H9 (cell line): ENCODE measurements at places on chromosomes 3 and 15.

- no peaks in the 10 kb centered on the region for H3K27me3 ChIP-seq
- H3K4me1 ChIP-seq: peaks cover 31% of the 10 kb centered on the region
- peaks cover 3% of the 10 kb centered on the region; the same call in 2 of the 3 replicates for H3K36me3 ChIP-seq
- H3K4me3 ChIP-seq: no peak overlapping the region
- DNase-seq: no peak
Observed at GRCh38 chr15:40448354-40448753, 7.6 kb downstream of the BAHD1 start.

- H3K36me3 ChIP-seq: no peaks in the 10 kb centered on the region
- H3K27ac ChIP-seq: no peak overlapping the region
- DNase-seq: no peak
- H3K27me3 ChIP-seq: no peaks in the 10 kb centered on the region; the same call in 1 of the 2 replicates
- H3K4me1 ChIP-seq: peaks cover 52% of the 10 kb centered on the region
- no peak overlapping the region for H3K4me3 ChIP-seq
Observed at GRCh38 chr3:57132674-57133073, 32.5 kb downstream of the IL17RD start.

DNA sequence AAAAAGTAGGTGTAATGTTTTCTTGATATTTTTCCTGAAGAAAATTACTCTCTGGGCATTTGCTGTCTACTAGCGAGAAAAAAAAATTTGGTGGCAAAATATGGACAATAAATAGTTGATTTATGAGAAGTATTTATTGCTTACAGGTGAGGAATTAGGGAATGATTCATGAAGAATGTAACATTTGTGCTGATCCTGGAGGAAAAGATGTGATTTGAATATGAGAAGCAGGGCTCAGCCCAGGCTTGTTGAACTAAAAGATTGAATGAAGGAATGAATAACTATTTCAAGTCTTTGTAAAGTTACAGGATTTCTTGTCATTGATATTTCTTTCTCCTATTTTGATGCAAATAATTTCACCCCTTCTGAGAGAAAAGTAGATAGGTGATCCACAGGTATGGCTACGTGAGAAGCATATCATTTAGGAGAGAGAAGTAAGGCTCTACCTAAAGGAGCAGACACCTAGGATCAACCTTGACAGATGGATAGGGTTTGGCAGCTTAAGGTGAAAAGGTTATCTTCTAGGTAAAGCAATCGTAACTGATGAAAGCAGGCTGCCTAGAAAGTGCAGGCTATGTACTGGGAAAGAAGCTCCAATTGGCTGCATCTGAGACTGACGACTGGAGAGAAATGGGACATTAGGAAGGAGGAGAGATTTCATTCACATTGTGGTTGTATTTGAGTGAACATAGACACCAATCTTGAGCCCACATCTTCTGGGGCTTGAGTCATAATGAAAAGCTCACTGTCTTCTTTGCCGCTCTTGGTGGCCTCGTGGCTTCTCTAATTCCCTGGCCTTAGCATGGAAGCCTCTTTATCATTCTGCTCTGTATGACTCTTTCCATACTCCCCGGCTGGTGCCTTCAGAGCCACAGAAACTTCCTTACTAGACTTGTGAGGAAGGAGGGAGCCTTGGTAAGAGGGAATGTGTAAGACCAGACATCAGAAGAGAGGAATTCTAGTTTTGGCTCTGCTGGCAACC lies 106.5 kb downstream of the P3H2 start:
- H3K4me3 ChIP-seq: peak overlapping the region; percentile 13; the same call in 1 of the 3 replicates
- DNase-seq: no peak
- no peaks in the 10 kb centered on the region; the same call in 2 of the 3 replicates for H3K36me3 ChIP-seq

- H3K4me1 ChIP-seq: no peaks in the 10 kb centered on the region
- H3K36me3 ChIP-seq: no peaks in the 10 kb centered on the region; the same call in 2 of the 3 replicates
- H3K27me3 ChIP-seq: no peaks in the 10 kb centered on the region
- no peak for DNase-seq
- no peak overlapping the region for H3K27ac ChIP-seq
Observed at GRCh38 chr3:5292512-5292911, 105.0 kb downstream of the EDEM1 start.

DNA sequence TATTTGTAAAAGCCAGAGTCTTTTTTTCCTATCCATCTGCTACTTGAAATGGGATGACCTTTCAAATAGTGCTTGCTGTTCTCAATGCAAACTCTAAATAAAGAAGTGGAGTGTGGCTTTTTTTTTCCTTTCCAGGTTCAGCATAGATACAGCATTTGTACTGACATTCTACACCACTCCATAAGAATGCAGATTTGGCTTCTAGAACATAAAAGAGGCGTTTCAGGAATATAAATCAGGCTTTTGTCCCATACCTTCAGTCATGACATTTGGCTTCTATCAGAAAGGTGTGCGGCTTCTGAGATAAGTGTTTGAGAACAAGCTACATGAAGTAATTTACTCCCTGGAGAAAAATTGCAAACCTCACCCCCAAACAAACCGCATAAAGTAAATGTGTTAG lies 553.1 kb downstream of the FHIT start:
- H3K4me3 ChIP-seq: no peak overlapping the region
- H3K27ac ChIP-seq: no peak overlapping the region
- DNase-seq: no peak
- no peaks in the 10 kb centered on the region for H3K27me3 ChIP-seq
- no peaks in the 10 kb centered on the region; the same call in 1 of the 2 replicates for H3K4me1 ChIP-seq
- H3K36me3 ChIP-seq: peaks cover 3% of the 10 kb centered on the region

- H3K36me3 ChIP-seq: no peaks in the 10 kb centered on the region; the same call in 2 of the 3 replicates
- DNase-seq: no peak
- H3K27me3 ChIP-seq: no peaks in the 10 kb centered on the region
- no peaks in the 10 kb centered on the region for H3K4me1 ChIP-seq
Observed at GRCh38 chr15:63030101-63030551, 12.4 kb upstream of the TPM1 start.

GRCh38 chr3:101836652-101837598 lies 12.4 kb upstream of the NFKBIZ start:
- H3K27me3 ChIP-seq: no peaks in the 10 kb centered on the region
- H3K36me3 ChIP-seq: no peaks in the 10 kb centered on the region

DNA sequence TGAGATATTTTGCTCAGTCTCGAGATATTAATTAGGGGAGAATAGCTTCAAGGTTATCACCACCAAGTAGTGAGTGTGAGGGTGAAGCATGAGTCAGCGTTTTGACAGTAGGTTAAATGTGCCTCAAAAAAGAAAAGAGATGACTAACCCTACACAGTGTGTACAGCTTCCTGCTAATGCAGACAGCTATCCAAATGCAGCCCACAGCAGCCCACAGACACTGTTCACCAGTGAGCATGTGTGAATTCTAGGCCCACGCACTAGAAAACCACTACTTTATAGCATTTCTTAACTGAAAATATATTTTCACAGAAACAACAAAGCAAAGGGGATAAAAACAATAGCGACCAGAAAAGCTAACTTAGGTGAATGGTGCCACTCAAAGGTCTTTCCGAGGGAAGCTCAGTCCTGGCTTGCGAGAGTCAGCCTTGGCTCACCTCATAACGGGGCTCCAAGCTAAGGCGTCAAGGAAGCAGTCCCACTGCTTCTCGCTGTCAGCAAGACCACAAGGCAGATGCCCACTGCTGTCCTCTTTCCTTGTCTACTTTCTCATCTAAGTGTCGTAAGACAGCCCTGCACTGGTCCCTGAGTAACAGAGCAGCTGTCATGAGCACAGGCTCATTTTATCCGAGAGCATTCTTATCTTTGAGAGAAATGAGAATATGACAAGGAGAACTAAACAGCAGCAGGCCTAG lies 47.6 kb downstream of the TXNRD3 start:
- H3K4me3 ChIP-seq: no peak overlapping the region
- no peaks in the 10 kb centered on the region for H3K4me1 ChIP-seq
- DNase-seq: no peak
- H3K27ac ChIP-seq: no peak overlapping the region
- no peaks in the 10 kb centered on the region for H3K27me3 ChIP-seq

DNA sequence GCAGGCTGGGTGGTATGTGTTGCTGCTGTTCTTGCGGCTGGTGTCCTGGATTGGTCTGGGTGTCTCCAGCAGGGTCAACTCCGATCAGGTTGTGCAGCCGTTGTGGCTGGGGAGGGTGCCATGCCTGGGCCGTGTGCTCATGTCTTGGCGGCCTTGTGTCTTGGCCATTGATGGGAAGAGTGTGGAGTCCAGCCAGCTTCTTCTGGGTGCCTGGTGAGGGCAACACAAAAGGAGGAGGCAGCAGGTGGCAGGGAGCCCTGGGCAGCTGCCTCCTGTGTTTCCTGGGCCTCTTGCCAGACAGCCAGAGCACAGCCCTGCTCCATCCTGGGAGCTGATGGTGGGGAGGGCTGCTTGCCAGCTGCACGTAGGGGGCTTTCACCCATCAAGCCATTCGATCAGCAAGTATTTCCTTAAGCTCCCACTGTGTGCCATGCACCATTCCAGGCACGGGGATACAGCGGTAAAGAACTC lies 4.3 kb downstream of the CHAC1 start:
- H3K27me3 ChIP-seq: no peaks in the 10 kb centered on the region
- peaks cover 3% of the 10 kb centered on the region; the same call in 1 of the 2 replicates for H3K4me1 ChIP-seq

GRCh38 chr15:29678504-29679034 lies 143.7 kb downstream of the TJP1 start:
- no peak for DNase-seq
- no peak overlapping the region for H3K4me3 ChIP-seq

GRCh38 chr15:55513152-55513551 lies 5.1 kb upstream of the DNAAF4 start:
- H3K27me3 ChIP-seq: no peaks in the 10 kb centered on the region
- DNase-seq: no peak
- no peak overlapping the region for H3K4me3 ChIP-seq
- no peak overlapping the region for H3K27ac ChIP-seq
- no peaks in the 10 kb centered on the region; the same call in 1 of the 2 replicates for H3K4me1 ChIP-seq

DNA sequence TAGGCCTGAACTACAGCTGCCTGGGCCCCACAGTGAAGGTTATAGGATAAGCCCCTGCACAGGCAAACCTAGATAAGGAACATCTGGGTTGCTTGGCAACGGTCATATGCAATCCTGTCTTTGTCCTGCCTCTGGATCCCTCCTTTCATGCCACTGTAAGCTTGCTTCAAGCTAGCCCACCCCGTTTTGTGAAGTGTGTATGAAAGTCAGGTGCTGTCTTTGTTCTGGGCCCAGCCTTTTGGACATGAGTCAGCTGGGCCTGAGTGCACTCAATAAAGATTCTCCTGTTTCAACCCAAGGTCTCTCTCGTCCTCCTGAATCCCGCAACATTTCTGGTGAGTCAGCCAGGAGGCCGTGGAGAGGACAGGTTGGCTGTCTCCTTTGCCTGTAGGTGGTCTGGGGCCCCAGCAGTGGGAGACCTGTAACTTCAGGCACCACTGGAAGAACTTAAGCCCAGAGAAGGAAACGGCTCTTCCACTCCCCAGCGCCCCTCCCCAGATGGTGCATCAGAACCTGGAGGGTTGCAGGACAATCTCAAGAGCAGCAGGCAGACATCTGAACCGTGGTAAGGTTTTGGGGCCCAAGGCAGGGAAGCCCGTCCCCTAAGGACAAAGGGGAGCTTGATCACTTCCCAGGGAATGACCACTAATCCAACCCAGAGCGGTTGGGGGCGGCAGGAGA lies 8.3 kb upstream of the SLC9C1 start:
- H3K27ac ChIP-seq: peak overlapping the region; percentile 52
- no peaks in the 10 kb centered on the region for H3K27me3 ChIP-seq
- no peak overlapping the region for H3K4me3 ChIP-seq
- peaks cover 6% of the 10 kb centered on the region; the same call in 1 of the 2 replicates for H3K4me1 ChIP-seq
- H3K36me3 ChIP-seq: peaks cover 13% of the 10 kb centered on the region; the same call in 1 of the 2 replicates
- peak; percentile 44 for DNase-seq

DNA sequence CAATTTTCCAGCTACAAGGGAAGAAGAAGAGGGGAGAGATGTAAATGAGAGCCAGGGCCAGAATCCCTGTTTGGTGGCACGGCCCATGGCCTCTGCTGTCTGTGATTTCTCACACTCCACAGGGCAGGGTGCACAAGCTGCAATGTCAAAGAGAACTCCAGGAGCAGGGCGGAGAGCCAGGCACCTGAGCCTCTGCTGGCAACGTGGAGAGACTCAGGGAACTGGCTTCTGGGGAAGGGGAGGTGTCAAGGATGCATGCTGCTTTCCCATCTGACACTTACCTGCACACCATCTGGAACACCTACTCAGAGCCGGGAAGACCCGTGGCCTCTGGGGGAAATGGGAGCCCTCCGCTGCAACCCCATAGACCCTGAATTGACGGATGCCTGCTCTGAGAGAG lies 507.5 kb upstream of the NR2F2 start:
- H3K27ac ChIP-seq: no peak overlapping the region
- H3K4me3 ChIP-seq: no peak overlapping the region
- no peaks in the 10 kb centered on the region for H3K4me1 ChIP-seq

GRCh38 chr15:66566963-66567531 lies 1.2 kb upstream of the LCTL start:
- H3K27ac ChIP-seq: no peak overlapping the region
- peak overlapping the region; percentile 22; the same call in 1 of the 3 replicates for H3K4me3 ChIP-seq
- DNase-seq: peak; percentile 91
- peaks cover 2% of the 10 kb centered on the region; the same call in 1 of the 2 replicates for H3K4me1 ChIP-seq

DNA sequence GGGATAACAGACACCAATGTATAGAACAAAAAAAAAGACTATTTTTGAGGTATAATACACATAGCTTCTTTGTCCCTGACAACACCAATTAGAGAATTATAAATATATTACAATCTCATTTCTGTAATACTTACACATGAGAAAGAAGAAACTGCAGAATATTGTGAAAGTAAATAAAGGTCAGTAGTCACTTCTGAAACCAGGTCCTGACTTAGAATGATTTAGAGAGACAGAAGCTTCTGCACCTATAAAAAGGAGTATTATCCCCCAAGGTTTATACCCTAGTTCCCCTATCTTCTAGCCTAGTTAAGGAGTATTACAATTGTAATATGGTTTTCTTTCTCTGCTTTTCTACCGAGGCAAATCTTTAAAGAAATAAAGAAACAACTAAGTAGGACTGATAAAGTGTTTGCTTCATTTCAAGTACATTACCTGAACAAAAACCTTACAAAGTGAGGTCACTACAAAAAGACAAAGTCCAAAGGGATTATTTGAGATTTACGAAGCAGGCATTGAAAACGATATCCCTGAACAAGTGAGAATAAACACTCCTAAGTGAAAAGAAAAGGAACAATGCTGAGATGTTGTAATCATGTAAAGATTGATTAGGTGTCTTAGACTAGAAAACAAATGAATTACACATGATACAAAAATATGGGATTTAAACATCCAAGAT lies 103.0 kb downstream of the GBE1 start:
- H3K27me3 ChIP-seq: no peaks in the 10 kb centered on the region
- no peaks in the 10 kb centered on the region for H3K36me3 ChIP-seq
- H3K4me3 ChIP-seq: no peak overlapping the region
- no peaks in the 10 kb centered on the region for H3K4me1 ChIP-seq
- H3K27ac ChIP-seq: no peak overlapping the region
